Gastroesophageal sphincter (tissue), 4 donors: ENCODE measurements at places on chromosomes 6 and 20.

- ATAC-seq, result no peak
Measured at GRCh38 chr6:42366999-42367352, 84.8 kb downstream of the TRERF1 start.

DNA sequence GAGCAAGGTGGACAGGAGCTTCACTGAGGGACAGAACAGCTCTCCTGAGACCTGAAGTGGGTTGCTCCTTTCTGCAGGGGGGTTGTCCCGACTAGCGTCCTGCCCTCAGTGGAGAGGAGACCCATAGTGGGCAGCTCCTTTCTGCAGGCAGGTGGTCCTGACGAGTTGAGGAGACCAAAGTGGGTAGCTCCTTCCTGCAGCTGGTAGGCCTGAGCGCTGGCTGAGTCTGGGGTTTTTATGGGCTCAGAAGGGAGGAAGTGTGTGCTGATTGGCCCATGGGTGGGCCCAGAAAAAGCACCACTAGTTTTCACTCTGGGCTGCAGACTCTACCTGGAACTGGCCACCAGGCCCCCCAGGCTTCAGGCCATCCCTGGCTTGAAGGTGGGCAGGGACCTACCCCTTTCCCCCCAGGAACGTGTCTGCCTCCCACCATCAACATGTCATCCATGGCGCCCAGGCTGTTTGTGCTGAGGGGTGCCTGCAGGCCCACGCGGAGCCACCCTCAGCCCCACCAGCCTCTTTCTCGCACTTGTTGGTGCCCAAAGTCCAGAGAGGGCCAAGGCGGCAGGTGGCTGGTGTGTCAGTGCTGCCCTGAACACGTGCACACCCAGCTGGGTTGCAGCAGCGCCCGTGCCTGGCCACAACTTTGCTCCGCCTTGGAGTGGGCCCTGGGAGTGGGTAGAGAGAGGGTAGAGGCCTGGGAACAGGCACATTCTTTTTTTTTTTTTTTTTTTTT is 1.6 kb upstream of the DEK start:
- no peak for ATAC-seq

DNA sequence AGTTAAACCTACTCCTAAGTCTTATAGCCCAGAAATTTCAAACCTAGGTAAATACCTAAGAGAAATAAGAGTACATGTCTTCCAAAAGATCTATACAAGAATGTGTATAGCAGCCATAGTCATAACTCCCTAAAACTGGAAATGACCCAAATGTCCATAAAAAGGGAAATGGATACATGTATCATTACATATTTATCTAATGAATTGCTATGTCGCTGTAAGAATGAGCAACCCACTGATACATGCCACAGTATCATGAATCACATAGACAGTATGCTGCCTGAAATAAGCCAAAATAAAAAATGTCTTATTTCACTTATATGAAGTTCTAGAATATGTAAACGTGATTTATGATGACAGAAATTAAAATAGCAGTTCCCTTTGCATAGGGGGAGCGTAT is 679.5 kb downstream of the MAFB start:
- ATAC-seq, result no peak

DNA sequence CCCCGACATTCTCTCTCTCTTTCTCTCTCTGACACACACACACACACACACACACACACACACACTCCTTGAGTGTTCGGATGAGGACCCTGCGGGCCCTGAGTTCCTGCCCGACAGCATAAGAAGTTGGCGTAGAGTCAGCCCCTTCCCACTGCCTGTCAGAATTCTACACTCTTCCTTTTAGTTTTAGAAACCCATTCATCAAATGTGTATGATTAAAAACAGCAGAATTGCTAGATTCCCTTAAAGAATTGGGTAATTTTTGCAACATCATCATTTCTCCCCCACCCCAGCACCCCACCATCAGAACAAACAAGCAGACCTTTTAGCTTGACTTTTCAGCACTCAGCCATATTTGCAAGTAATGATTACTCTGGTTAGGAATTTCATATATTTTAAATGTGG is 322.8 kb downstream of the FARS2 start:
- no peak for ATAC-seq

DNA sequence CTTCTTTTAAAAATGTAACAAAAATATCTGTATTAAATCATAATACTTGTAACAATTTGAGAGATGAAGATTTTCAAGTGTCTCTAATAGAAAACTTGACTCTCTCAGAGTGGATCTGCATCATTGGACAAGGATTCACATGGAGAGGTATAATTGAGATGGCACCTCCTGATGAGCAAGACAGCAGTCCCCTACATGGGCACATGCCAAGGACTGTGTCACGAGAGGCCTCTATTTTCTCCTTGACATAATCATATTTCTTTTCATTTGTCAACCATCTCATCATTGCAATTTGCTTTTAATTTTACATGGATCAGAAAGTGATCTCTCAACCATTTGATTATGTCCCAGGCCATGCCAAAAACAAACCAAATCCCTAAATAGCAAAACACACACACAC is 206.8 kb upstream of the THEMIS start:
- no peak for ATAC-seq

DNA sequence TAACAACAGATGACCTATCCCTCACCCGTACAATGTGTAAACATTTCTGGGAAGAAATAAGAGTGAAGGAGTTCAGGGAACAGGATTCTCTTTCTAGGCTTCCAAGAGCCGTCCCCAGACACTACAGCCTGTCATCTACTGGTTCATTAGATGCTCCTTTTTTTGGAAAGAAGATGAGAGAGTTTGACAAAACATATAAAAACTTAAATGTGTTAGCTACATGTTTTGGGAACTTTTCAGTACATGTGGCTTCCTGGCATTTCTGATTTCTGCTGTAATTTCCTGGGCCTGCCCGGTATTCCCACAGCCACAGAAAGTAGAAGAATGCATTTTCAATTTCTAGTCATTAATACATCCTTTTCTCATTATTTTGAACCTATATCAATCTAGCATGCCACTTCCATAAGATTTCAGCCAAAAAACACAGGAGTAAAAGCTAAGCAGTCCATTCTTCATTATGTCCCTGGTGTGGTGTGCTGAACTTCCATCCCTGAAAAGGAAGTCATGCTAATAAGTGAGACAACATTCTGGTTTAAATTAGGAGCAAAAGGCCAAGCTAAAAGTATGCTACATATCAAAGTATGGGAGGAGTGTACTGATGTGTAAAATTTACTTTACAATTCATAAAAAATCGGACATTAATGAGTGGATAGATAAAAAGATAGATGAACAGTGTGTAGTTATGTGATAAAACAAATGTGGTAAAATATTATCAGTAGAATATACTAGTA is 198.2 kb downstream of the WDR27 start:
- no peak for ATAC-seq

- ATAC-seq, result no peak
Measured at GRCh38 chr20:48685300-48685699, 142.5 kb downstream of the PREX1 start.

DNA sequence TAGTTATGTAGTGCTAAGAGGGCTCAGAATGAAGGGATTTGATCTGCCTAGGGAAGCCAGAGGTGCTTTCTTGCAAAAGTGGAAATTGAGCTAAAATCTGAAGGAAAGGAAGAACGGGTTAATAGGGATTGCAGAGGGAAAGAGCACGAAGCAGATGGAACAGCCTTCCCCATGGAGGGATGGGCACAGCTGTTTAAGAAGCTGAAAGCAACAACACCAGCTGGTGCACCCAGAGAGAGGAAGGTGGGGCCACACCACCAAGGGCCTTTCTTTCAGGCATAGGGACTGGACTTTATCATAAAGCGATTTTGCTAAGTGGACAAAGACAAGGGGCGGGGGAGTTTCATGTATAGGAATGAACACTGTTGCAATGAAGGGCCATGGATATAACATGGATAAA is 65.8 kb upstream of the SNRPB2 start:
- no peak for ATAC-seq

- ATAC-seq, result no peak
Measured at GRCh38 chr20:31515072-31515774, 981 bp downstream of the HM13 start.

GRCh38 chr6:43628393-43629103 is 516 bp downstream of the GTPBP2 start:
- ATAC-seq, result no peak

GRCh38 chr6:165661664-165662025 is 1.4 kb downstream of the PDE10A start:
- ATAC-seq, result no peak

DNA sequence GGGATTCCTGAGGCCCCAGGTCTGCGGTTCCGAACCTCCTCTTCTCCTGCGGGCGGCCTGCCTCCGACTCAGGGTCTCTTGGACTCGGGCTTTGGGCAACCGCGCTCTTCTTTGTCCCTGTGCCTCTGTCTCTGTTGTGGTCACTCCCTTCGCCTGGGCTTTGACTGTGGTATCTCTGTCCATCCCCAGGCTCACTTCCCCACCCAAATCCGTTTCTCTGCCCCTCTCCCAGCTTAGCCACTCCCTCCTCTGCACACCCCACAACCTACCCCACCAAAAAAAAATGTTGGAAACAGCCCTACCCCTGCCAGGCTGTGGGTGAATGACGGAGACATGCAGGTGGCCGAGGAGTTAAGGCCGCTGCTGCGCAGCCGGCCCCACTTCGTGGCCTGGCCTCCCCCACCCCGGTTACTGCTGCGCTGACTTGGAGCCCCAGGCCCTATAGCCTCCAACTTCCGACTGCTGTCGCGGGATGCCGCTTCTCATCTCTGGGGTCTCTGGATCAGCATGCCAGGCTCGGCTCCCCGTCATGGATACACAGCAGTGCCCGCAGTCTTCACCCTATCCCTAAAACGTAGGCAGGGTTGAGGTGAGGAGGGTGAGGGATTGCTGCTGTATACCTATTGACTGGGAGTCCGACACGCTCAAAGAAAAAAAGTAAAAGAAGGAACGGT is 2.7 kb upstream of the MAFB start:
- no peak for ATAC-seq

DNA sequence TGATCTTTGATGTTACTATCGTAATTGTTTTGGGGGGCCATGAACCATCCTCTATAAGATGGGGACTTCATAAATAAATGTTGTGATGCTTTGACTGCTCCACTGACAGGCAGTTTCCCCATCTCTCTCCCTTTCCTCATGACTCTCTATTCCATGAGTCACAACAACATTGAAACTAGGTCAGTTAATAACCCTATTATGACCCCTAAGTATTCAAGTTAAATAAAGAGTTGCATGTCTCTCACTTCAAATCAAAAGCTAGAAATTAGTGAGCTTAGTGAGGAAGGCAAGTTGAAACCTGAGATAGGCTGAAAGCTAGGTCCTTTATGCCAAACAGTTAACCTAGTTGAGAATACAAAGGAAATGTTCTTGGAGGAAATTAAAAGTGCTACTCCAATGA is 491.0 kb downstream of the HAO1 start:
- ATAC-seq, result no peak

DNA sequence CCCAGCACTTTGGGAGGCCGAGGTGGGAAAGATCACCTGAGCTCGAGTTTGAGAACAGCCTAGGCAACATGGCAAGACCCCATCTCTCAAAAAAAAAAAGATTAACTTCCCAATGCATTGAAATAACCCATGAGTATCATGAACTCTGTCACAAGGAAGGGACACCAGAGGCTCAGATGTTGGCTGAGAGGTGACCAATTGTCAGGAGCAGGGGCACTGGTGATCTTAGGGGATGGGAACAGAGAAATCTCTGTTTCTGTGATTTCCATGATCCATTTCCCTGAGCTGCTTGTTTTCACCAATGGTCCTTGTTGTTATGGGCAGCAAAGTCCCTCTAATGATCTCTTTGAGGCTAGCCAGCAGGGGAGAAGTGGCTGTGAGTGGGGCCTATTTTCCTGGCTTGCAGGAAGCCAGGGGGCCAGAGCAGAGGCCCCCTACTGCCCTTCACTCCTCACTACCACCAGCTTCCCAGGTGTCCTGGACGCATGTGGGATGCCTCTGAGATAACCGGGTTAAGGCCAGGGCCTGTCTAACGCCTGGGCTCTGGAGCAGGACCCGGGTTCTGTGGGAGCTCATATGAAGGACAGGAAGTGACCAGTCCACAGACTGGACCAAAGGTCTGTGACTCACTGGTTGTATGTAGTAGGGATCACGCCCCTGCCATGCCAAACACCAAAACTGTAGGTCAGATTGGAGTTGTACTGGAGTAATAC is 54.4 kb downstream of the PCNA start:
- no peak for ATAC-seq

DNA sequence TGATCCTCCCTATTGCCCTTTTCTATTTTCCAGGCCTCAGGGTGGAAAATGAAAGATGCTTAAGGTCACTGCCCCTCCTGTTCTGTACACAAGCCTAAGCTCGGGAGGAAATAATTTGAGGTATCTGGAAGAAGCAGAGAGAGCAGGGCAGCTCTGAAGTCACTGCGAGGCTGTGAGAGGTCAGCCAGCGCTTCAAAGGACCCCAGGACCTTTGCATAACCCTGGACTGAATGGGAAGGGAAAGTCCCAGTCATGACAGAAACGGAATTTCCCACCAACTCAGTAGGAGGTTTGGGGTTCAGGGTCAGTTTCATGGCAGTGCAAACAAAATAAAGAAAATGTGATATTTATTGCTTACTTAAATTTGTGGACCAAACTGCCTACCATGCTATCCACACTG is 58.1 kb downstream of the LRFN2 start:
- ATAC-seq, result no peak

DNA sequence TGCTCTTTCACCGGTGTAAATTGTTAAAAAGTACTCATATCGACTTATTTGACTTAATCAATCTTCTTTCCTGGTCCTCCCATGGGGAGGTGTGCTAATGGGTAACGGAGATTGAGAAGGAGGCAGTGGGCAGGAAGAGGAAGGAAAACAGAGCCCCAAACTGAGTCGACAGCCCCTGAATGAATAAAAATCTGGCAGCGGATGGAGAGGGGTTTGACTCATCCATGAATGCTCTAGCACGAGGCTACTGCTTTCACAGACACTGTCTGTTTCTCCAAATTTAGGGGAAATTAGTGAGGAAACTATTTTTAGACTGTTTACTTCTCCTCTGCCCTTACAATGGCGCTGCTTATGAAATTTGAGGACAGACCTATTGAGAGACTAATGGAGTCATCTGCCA is 142.2 kb upstream of the ATXN1 start:
- no peak for ATAC-seq

- ATAC-seq, result no peak
Measured at GRCh38 chr6:138818496-138819194, 22.8 kb downstream of the ECT2L start.

DNA sequence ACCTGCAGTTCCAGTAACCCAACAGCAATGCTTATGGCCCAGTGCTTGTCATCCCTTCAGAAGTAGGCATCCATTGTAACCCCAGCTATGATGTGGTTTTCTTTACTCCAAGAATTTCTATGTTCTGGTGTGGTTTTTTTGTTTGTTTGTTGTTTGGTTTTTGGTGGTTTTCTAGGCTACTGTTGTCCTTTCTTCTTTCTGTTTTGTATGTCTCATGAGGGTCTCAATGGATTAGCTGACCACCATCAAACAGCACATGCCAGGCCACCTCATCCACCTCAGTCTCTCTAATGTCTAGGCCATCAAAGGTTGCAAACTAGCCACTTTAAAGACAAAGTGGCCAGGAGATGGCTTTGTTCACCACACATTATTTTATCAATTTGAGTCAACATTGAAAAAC is 59.4 kb upstream of the TMEM30A start:
- no peak for ATAC-seq

GRCh38 chr6:92507552-92507951 is 911.8 kb downstream of the EPHA7 start:
- no peak for ATAC-seq

- ATAC-seq, result no peak
Measured at GRCh38 chr6:107555449-107555848, 65.5 kb downstream of the SOBP start.
